NCI-H2171 treated with DMSO at 0.1 percent for 48 hours (cell line): ENCODE measurements at places on chromosomes 6 and 20.

DNA sequence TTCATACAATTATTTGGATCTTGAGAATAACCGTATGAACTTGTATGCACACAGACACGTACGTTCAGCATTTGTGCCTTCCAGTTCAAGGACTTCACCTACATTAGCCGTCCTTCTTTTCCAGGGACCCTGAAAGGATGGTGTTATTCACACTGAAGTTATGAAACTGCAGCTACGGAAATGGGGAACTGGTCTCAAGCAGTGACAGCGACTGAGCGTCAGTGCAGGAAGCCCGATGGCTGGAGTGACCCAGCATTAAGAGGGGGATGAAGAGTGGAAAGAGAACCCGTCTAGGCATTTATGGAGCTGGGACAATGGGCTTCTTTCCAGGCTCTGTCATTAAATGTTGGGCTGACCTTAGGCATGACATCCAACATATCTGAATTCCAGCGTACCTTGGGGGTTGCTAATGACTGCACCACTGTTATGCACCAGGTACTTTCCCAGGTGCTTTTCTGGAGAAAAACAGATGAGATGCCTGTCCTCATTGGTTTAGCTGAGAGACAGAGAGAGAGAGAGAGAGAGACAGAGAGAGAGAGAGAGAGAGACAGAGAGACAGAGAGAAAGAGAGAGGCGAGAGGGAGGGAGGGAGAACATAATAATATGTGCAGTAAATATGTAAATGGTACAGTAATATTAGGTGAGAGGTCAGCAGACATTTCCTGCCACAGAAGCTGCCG is 204.7 kb upstream of the EXOC2 start:
- no peak for DNase-seq

DNA sequence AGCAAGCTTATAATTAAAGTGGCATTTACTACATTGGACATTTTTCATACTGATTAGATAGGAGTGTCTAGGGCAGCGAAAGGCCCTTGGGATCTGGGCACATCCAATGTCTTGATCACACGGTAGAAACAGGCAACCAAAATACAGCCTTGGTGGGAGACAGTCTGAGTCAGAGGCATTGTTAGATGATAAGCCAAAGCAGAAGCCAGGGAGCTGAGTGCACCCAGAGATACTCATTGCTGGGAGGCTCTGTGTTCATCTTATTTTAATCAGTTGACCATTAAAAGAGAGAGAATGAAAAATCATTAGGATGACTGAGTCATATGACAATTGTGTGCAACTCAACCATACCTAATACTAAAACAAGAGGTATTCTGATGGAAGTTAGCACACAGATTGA is 109.5 kb downstream of the LCA5 start:
- no peak for DNase-seq

GRCh38 chr6:124512431-124512830 is 449.8 kb upstream of the RNF217 start:
- DNase-seq: peak; percentile 31

- no peak for DNase-seq
Observed at GRCh38 chr20:31821427-31821826, 2.3 kb downstream of the MYLK2 start.

GRCh38 chr6:3751730-3752530 is 417 bp upstream of the PXDC1 start:
- peak; percentile 75 for DNase-seq

DNA sequence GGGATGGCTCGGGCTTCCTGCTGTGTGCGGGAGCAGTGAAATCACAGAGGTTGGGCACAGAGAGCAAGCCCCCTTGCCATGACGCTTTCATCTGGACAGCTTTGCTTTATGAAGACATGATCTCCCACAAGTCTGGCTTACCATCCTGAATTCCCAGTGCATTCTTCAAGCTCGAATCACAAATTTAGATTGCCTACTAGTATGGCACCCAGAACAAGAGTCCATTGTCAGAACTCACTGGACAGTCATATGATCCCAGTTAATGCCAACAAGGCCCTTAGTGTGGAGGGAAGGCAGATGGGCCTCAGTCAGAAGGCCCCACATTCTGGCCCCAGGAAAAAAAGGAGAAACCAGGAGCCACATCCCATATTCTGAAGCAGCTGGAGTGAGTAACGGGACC is 147.3 kb upstream of the FOXQ1 start:
- no peak for DNase-seq

GRCh38 chr6:108736832-108737231 is 111.4 kb upstream of the ARMC2 start:
- no peak for DNase-seq

DNA sequence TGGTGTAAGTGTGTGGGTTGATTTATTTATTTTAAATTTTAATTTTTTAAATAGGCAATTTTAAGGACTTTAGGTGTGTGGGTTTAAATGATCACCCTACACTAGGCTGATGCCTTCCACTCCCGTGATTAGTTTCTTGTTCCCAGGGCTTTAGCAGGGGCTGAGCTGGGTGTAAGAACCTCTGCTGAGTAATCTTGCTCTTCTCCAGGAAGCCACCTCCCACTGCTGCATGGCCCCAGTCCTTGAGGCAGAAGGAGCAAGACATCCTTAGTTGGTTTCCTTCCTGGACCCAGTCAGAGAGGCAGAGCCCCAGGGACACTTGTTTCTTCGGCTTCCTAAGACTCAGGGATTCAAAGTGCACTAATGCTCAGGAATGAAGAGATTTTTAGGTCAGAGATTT is 19.8 kb upstream of the CDC5L start:
- DNase-seq: no peak

DNA sequence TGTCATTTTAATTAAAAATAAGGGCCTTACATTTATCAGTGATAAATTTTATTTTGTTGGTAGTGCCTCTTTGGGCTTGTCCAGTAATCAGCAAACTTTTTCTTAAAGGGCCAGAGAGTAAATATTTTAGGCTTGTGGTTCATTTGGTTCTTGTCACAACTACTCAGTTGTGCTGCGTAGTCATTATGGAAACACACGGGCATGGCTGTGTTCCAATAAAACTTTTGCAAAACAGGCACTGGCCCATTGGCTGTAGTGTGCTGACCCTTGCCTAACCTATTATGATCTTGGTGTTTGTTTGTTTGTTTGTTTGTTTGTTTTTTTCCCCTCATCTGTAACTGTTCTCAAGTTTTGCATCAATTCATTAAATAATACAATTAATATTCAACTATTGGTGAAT is 19.4 kb downstream of the TBPL1 start:
- no peak for DNase-seq

DNA sequence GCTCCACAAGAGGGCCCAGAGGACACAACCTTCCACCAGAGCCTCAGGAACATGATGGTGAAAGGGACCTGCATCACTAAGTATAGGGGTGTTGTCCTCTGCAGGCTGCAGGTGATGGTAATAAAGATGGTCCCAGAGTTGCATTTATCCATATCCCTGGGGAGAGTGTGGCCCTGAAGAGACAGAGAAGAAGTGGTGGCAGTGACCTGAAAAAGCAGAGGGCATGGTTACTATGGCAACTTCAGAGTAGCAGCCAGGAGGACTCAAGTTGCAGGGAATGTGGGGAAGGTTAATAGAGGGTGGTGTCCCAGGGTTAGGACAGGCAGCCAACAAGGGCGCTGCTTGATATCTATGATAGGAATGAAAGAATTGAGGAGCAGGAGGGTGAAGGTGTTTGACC is 57.1 kb downstream of the HLA-A start:
- no peak for DNase-seq

DNA sequence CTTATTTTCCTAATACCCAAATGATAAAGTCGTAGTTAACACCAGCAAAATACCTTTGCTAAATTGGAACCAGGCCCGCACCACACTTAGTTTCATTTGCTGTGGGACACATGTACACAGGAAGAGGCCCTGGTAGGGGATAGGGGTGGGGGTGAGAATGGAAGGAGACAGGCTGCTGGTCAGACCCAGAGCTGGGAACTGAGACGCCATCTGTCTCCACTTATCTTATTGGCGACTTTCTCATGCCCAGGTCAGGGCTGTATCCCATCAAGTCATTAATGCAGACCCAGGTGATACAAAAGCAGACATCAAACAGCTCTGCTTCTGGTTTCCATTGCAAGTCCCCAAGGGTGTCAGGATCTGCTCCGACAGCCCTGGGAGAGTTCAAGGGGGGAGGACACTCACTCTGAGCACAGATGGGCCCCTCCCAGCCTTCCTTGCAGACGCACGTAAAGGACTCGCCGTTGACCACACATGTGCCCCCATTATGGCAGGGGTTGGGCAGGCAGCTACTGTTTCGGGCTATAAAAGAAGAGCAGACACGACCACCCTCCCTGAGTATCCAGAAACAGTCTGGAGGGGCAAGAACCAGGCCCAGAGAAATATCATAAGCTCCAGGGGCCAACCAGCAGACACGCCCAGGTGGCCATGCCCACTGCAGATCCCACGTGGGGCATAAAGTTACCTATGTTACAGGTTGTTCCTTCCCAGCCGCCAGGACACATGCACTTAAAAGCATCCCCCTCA is 29.2 kb downstream of the JAG1 start:
- no peak for DNase-seq
